NCI-H1436 treated with DMSO at 0.1 percent for 48 hours (cell line): ENCODE measurements at places on chromosomes 3 and 15.

DNA sequence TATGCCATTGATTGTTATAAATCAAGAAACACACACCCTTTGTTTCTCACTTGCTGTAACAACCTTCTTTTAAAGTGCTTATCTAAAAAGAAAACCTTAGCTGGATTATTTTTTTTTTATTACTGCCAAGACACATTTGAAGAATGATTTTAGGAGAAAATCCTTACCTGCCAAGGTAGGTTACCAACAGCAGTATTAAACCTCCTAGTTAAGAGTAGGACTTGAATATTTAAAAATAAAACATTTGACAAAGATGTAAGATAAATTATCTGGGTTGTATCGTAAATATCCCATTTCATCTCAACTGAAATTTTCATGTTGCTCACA lies 192.1 kb downstream of the PDZRN3 start:
- DNase-seq = no peak

DNA sequence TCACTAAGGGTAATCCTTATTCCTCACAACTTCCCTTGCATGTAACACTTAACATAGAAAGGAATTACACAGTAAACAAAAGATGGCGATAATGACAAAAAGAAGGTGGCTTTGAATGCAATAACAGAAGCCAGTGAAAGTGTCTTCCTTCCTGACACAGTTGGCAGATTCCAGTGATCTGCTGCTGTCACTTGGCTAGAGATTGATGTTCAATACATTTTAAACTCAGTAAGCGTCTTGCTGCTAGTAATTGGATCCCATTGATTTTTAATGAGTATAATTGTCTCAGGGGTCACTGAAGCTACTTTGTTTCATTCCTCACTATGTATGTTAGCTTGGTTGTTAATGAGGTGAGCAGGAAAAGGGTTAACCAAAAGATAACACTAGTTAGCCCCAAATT lies 692.7 kb downstream of the NTRK3 start:
- DNase-seq = no peak

GRCh38 chr15:32700501-32701150 lies 17.2 kb upstream of the GREM1 start:
- no peak for DNase-seq

- DNase-seq = no peak
Observed at GRCh38 chr3:194084284-194084683, 51.7 kb upstream of the HES1 start.

DNA sequence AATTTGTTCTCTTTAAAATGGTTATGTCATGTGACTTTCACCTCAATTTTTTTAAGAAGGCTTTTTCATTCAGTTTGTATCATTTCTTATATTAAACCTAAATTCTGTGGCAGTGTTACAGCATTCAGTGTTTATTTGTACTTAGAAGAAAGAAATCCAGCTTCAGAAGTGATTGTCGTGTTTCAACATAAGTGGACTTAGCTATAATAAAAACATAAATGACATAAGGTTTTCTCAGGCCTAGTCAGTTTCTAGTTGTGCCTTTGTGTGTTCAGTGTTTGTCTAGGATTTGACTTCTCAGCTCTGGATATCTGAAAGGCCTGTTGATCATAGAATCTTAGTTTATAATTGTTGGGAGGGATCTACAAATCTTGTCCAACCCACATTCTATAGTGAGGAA lies 80.5 kb downstream of the STT3B start:
- DNase-seq = no peak

DNA sequence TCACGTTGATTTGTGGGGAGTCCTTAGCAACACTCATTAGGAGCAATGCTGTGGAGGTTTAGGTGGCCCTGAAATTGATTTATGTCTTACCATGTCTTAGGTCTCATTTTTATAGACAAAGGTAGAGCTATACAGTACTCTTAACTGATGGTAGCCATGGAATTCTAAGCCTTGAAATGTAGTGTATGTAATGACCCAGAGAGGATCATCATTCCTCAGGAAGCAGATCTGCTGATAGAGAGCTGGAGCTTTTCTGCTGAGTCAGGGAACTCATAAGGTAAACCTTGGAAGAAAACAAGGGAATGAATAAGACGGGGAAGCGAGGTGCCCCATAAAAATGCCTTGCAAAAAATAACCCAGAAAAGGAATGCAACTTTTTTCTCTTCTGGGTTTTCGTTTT lies 34.0 kb upstream of the ZNF639 start:
- DNase-seq = no peak
